ENCODE measurements at places on chromosomes 12 and 14. TPM values are rescaled to one million over a fixed set of nuclear protein-coding genes. Genes with fewer than 3 reads are reported as not detected.
A peak's percentile ranks its signal among the peaks of the same experiment; 100 is the strongest.

SLC39A5 gene
- not detected for total RNA-seq

SYNE3 gene
- 17.4 TPM for total RNA-seq

CATSPERB gene
- not detected for total RNA-seq

BDKRB2 gene
- 11.2 TPM for total RNA-seq

BDKRB1 gene
- 37.3 TPM for total RNA-seq

GRCh38 chr14:52031781-52032180 lies 37.1 kb downstream of the NID2 start:
- peak; percentile 89 for DNase-seq

DNA sequence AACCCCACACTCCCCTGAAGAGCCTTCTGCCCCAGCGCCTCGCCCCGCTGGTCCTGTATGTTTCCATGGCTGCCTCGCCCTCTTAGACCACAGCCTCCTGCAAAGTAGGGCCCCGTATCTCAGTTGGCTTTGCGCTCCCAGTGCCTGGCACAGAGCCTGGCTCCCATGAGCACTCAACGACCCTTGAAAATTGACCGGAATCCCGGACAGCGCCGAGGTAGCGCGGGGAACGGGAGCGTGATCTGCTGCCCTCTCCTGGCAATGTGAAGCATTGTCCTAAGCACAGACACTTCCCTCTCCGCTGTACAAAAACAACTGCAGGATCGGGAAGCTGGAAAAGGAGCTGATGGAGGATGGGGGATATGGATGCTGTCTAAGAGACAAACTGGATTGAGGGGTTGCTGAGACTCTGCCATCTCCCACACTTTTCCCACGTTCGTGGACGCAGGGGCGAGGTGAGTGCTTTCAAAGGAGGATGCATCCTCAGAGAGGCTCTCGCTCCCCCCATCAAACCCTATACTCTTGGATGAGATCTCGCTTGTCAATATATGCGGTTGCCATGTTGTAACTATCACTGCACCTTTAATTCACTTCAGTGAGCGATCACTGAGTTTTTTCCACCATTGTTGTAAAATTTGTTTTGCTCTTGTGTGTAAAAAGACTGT lies 10.7 kb upstream of the FKBP4 start:
- peak; percentile 7 for DNase-seq

GRCh38 chr12:52147367-52147963 lies 44.3 kb downstream of the KRT80 start:
- peak; percentile 99 for DNase-seq

DNA sequence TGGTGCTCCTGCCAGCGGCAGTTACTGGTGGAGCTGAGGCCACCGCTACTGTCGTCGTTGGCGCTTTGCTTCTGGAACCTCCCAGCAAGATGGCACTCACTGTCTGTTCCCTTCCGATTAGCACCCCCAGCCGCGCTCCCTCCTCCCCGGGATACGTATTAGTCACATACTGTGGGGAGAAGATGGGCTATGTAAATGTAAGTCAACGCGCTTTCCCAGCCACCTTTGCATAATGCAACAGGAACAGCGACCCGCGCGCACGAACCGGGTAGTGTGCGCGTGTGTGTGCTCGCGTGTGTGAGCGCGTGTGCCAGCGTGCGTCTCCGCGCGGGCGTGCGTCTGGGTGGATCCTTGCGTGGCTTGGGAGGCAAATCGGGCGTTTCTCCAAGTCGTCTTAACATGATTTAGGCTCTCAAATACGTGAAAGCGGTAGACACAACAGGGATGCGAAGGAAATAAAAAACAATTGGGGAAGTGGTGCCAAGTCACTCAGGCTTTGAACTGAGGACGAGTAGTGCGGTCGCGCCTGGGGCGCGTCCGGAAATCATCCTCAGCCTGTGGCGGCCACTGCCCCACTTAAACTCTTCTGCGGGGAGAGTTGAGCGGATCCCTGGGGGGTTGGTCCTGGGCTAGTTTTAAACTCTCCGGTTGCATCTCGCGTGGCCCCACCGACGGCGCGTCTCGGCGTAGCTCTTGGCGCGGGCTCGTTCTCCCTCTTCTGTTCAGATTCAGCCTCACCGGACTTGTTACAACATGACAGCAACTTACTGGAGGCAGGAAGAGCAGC lies 1.8 kb downstream of the FLRT2 start:
- DNase-seq, result peak; percentile 90

DNA sequence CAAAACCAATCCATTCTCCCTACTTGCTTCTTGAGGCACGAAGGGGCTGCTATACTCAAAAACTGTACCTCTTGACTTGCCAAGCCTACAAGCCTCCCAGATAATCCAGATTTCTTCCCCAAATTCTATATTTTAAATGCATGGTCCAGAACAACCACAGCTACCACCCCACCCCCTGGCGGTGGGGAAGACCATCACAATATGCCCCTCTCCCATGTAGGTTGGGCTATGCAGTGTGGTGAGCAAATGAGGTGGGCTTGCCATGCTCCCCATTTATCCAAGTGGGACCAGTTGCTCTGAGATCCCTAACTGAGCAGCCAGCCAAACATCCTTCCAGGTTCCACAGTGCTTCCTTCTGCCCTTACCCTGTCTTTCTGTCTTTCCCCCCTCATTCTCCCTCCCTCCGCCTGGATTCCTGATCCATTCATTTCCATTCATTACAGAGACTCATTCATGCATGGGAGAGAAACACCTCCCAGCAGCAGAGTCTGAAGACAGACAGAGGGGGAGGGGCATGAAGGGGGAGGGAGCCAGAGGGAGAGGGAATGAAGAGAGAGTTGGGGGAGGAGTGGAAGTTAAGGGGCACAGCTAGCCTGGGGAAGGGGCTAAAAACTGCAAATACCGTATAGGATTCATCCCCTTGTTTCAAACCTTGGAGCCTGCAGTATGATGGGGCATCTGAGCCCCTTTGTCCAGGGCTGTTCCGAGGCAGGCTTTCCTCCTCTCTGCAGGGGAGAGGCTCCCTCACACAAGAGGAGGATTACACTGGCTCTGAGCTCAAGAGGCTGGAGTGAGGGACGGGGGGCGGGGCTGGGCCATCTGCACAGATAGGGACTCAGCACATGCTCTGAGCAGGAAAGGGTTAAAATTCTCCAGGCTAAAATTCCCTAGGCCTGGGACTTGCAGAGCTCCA lies 4.4 kb downstream of the ZNF219 start:
- DNase-seq, result no peak

DNA sequence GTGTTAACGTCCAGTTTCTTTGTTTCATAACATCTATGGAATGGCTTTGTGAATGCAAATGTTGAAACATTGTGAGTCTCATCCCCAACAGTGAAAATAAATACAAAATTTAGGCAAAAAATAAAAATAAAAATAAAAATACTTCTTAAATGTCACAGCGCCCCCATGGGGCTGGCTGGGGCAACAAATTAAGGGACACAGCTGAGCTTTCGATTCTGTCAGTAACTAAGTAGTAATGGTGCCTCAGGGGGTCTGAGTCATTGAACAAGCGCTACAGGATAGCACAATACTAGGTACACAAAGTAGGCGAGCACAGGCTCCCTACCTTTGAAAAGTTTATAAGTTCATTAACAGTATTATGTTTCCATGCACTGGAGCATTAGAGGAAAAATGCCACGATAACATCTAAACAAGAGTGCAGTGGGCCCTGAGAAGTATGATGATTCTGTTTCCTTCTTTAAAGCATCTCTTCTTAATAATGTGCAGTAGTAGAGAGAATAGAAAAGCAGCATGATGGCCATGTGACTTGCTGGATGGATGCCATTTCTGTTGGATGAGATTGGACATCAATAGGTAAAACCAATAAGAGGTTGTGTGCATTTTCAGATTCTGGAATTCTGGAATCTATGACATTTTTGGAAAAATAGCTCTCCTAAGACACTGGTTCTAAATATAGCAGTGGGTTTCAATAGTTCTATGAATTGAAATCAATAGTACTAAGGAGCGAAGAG lies 667.2 kb downstream of the DIO2 start:
- peak; percentile 18 for DNase-seq

DNA sequence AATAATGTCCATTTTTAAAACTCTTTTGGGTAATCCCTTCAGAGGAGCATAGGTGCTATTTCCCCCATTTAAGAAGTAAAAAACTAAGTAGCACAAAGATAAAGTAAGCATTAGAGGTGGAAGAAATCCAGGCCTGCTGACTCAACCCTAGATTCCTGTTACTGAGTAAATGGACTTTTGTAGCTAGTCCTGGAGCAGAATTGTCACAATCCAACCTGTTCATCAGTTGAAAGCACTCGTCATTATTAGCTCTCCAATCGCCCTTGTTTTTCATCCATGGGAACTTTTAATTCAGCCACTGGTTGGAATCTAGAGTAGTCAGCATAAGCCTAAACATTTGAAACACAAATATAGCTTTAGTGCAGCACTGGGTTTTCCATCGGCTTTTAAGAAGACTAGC lies 139.5 kb upstream of the AMIGO2 start:
- DNase-seq, result peak; percentile 39

DNA sequence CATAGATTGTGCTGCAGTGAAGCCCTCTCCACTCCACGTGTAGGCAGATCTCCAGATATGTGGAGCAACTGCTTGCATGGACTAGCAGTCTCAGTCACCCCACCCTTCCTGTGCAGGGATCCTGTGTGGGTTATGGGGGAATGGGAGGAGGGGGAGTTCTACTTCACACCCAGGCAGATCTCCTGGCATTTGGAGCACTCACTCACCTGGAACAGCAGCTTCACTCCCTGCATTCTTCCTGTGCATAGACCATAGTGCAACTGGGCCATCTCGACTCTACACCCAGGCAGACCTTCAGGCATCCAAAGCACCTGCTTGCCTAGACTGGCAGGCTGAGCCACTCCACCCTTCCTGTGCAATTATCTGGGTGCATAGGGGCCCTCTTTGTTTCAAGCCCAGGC lies 96.0 kb upstream of the PCED1B start:
- DNase-seq, result no peak

Data from HFFc6 (cell line).